ENCODE measurements at places on chromosomes 16 and 17.

DNA sequence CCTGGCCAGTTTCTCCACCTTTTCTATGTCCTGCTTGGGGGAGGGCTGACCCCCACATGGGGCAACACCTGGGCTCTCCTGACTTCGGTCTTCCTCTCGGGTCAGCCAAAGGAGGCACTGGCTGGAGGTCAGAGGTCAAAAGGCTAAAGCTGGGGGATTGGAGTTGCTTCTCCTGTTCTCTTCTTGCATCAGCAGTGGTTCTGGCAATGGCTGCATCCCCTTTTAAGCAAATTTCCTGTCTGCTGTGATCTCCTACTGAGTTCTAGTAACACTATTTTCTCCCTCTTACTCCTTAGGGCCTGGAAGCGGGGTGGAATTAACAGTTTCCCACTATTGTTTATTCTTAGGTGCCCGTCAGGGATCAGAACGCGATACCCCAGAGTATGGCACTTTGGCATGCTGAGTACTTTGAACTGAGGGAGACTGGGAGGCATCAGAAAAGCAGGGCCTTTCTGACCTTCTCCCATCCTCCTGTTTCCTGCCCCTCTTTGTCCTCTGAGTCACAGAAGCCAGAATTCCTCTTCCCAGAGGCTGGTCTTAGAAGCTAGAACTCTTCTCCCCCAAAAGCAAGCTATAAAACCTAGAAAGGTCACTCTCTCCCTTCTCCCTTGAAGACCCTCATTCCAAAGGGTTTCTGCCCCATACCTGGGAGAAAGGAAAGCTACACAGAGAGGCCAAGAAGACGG, 268.2 kb downstream of the STX8 start:
- DNase-seq = no peak

DNA sequence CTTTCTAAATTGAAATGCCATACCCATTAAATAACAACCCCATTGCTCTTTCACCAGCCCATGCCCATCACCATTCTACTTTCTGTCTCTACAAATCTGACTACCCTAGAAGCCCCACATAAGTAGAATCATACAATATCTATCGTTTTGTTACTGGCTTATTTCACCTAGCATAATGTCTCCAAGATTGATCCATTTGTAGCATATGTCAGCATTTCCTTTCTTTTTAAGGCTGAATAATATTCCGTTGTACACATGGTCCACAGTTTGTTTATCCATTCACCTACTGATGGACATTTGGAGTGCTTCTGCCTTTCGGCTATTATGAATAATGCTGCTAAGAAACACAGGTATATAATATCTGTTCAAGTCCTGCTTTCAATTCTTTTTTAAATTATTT, 393.1 kb upstream of the SOX9 start:
- no peak for DNase-seq

DNA sequence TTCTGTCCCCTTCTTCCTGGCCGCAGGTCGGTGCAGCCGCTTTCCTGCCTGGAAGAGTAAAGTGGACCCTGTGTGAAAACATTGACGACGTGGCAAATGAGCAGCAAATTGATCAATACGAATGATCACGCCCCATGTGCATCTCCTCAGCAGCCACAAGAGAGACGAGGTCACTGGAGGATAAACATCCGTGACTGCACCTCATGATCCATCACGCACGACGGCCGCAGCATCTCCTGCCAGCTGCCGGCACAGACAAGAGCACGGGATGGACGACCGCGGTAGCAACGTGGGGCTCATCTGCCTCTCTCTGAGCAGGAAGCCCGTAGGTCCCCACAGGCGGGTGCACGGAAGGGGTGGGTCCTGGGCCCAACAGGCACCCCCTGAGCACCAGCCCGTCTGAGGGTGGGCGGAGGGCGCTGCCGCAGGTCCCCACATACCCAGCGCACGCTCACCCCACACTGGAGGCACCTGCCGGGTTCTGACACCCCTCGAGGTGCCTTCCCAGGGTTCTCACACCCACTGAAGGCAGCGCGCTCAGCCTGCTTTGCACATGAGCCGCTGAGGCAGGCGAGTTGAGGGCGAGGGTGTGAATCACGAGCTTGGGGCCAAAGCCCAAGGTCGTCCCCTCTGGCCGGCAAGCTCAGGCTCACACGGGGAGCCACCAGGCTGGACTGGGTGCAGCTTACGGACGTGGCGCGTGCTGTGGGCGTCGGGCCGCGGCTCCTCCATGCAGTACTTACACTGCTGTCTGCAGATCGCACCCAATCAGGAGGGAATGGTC, 12.3 kb upstream of the CDH15 start:
- DNase-seq = no peak

DNA sequence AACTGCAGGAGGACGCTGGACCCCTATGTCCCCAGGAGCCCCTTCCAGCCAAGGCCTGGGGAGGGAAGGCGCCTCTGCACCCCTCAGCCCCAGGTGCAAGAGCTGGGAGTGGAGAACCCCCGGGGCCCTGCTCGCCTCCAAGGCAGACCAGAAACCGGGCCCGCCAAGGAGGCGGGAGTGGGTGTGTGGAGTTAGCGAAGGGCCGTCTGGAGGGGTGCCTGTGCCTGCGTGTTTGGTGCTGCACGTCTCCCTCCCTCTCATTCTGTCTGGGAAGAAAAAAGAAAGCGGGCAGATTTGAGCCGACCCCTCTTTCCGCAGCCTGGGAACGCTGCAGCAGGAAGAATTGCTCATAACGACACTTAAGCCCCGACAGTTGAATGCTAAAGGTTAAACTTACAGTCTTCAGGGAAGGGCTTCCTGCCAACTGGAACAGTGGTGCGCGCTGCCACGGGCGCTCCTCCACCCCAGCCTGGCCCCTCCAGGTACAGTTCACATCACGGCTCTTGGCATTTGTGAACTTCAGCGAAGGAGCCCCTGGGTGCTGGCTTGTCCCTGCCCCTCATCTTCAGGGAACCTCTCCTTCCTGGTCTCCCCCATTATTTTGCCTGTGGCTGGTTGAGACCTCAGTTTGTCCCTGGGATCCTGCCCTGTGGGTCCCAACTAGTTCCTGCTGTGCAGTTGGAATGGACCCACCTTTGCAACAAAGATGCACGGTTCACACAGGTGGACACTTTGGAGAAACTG, 19.2 kb upstream of the ZFHX3 start:
- no peak for DNase-seq

- DNase-seq = no peak
Observed at GRCh38 chr17:9936095-9936494, 31.0 kb upstream of the RCVRN start.

GRCh38 chr17:13086142-13086769, 68.4 kb upstream of the ELAC2 start:
- DNase-seq = no peak

DNA sequence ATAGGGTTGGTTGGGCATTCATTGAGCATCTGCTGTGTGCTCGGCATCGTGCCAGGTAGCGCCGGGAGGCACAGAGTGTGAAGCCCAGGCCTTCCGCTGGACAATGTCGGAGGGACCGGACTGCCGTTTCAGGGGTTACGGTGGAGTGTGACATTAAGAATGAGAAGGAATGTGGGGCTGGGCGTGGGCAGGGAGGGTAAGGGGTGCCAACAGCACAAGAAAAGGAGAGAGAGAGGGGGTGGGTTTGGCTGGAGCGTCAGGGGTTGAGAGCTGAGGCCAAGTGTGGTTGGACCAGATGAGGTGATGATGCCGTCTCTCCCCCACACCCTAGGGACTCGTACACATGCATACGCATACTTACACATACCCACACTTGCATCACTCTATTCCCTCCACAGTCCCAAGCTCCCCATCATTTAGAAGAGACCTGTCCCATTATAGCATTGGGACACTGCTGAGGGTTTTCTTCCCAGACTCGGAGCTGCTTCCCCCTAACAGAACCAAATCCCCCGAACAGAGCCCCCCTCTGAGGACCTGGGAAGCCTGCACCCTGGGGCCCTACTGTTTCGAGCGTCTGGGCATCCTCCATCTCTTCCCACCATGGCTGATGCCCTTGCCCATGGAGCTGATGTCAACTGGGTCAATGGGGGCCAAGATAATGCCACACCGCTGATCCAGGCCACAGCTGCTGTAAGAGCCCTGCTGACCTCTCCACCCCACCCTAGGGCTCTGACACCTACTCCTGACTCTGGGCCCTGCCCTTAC, 3.3 kb upstream of the KCTD11 start:
- no peak for DNase-seq

DNA sequence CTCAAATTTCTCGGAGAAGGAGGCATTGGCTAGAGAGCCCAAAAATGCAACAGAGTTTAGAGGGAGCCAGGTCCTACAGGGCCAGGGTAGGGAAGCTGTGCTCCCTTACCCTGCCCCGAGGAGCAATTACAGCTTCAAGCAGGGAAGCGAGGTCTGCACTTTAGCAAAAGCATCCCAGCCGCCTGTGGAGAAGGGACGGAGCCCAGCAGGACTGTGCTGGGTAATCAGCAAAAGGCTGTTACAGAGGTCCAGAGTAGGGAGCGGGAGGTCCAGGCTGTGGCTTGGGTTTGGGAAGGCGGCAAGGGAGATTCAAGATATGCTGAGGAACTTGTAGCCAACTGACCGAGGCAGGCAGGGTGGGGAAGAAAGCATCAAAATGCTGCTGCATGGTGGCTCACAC, 162.6 kb downstream of the TMEM132E start:
- DNase-seq = no peak

- no peak for DNase-seq
Observed at GRCh38 chr17:8831234-8831849, 32.2 kb upstream of the MFSD6L start.

GRCh38 chr16:57944970-57945739, 25.8 kb downstream of the CNGB1 start:
- no peak for DNase-seq

DNA sequence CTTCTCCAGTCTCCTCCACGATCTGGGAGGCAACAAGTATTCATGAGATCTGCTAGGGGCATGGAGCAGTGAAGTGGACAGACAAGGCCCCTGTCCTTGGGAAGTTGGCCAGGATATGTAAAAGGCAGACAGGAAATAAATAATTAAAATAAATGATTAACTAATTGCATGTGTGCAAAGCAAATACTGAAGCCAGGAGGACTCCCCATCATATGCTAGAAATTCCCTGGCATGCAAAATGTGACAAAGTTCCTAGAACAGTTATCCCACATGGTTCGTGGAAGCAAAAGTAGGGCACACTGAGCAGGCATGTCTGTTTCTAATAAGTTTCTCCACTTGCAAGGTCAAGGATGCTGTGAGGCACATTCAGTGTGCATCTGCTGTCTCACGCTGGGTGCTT, 86.8 kb downstream of the CDYL2 start:
- DNase-seq = no peak

GRCh38 chr16:19490619-19491018, 31.3 kb downstream of the GDE1 start:
- DNase-seq = no peak

DNA sequence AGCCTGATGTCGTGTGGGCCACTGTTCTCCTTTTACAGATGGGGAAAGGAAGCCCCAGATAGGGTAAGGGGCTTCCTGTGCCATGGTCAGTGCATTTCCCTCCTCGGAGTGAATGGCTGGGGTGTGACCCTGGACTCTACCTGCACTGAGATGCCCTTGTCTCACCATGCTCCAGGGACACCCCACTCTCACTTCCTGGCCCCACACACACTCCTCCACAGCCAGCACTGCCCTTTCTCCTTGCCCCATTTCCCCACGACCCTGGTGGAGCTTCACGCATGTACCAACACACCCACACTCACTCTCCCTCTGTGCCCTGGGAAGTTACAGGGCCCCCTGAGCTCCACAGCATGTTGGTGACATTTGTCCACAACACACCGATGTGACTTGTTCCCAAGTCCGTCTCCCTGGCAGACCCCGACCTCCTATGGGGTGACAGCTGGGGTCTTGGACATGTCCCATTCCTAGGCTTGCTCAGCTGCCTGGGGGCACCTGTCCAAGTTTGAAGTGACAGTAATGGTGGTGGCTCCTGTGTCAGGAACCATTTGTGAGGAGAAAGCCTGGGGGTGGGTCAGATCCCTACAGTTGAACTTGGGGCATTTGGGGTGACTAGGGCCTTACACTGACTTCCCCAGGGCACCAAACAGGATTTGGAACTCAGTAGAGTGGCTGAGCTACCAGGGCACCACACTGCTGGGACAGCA, 47.4 kb downstream of the PECAM1 start:
- DNase-seq = no peak

GRCh38 chr17:69822314-69822875, 252.6 kb upstream of the KCNJ16 start:
- no peak for DNase-seq

DNA sequence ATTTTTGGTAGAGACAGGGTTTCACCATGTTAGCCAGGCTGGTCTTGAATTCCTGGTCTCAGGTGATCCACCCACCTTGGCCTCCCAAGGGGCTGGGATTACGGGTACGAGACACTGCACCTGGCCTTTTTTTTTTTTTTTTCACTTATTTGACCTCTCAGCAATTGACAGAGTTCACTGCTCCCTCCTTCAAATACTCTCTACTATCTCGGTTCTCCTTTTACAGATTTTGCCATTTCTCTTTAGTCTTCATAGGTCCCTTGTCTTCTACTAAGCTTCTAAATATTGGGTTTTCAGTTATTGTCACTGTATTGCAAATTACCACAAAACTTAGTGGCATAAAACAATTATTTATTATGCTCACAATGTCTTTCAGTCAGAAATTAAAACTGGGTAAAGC, 159.3 kb downstream of the TRIM37 start:
- no peak for DNase-seq

Measured in keratinocyte (primary cell).